ENCODE measurements at places on chromosomes 12 and 14. TPM values are rescaled to one million over a fixed set of nuclear protein-coding genes. Genes with fewer than 3 reads are reported as not detected.

DNA sequence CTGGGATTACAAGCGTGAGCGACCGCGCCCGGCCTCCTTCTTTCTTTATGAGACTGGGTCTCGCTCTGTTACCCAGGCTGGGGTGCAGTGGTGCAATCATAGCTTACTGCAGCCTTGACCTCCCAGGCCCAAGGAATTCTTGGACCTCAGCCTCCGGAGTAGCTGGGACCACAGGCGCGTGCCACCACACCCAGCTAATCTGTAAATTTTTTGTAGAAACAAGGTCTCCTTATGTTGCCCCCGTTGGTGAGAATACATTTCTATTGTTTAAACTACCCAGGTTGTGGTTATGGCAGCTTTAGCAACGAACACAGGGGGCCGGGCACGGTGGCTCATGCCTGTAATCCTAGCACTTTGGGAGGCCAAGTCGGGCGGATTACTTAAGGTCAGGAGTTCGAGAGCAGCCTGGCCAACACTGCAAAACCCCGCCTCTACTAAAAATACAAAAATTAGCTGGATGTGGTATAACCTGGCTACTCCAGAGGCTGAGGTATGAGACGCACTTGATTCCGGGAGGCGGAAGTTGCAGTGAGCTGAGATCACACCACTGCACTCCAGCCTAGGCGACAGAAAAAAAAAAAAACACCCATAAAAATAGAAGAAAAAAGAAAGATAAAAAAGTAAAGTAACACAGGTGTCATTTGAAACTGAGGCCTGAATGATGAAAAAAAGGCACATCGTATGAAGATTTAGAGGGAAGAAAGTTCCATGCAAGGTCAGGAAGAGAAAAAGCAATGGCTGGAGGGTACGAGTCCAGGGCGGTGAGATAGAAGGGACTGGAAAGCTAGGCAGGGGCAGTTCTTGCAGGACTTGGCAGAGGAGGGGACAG, 977 bp upstream of the TMEM120B start:
- no peak for DNase-seq

DNA sequence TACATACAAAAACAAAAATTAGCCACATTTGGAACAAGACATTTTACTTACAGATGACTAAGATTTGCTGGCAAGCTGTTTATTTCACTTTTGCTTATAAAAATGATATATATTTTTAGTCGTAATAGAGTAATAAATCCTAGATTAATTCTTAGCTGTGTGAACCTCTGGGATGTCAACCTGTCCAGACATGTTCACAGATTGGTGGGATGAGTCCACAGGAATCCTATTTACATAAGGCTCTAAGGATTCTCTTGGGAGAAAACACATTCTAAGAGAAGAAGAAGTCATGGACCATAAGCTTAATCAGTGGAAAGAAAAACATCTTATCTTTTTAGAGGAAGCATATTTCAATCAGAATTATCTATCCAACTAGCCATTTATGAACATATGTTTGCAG, 797.4 kb downstream of the C12orf50 start:
- no peak for DNase-seq

DNA sequence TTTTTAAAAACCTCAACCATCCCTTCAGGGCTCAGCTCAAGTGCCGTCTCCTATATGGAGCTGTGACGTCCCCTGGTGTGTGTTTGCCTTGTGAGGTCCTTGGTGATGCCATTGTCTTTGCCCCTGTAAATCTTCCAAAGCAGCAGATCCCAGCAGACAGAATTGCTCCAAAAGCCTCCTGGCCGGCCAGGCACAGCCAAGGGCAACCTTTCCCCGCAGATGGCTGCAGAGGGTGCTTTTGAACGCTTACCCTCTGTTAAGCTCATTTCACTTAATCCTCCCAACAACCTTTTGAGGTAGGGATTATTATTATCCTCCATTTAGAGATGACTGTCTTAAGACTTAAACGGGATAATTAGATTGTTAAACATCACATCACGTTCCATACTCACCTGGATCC, 51.4 kb downstream of the RFX4 start:
- DNase-seq, result no peak

DNA sequence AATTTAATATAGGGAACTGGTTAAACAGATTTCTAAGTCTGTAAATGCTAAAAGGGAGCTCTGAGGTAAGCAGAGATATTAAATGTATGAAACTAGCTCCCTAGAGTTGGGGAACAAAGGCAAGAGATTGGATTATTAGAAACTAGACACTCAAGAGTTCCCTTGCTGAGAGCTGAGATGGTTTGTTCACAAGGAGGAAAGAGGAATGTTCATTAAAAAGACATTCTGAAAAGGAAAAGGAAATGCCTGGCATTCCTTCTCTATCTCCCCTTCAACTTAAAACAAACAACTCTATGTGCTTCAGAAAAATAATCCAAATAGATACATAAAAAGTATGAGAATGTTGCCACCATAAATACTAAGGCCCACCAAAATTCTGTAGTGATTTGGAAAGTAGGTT, 73.7 kb downstream of the GALNT4 start:
- DNase-seq, result no peak

- DNase-seq, result no peak
These were observed 174.3 kb upstream of the PWP1 start for GRCh38 chr12:107511292-107511691.

GRCh38 chr14:104221636-104222369, 83.4 kb downstream of the KIF26A start:
- peak; percentile 61 for DNase-seq

DNA sequence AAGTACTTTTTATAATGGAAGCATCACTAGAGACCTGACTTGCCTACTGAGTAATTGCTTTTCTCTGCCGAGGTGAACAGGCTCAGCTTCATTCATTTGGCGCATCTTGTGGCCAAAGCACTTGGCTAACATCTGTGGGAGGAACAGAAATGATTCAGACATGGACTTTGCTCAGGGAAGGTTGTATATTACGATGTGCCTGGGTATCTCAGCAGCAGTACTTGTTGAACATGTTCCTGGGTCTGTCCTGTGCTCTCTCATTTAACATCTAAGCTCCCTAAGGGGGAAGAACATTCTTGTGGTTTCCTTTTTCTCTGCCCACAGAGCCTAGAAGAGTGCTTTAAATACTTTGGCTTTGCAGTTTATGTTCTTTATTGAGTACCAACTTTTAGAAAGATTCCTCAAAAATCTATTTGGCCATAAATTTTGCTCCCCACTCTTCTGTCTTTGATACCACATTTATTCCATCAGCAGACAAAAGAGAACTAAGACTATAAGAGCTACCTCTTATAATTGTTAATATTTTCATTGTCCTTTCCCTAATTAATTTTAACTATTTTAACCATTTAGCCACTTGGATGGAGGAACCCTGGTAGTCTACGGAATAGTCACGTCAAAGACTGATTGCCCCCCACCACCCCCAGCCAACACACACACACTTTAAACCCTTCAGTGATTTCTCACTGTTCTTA, 101.2 kb upstream of the EGLN3 start:
- DNase-seq, result no peak

DNA sequence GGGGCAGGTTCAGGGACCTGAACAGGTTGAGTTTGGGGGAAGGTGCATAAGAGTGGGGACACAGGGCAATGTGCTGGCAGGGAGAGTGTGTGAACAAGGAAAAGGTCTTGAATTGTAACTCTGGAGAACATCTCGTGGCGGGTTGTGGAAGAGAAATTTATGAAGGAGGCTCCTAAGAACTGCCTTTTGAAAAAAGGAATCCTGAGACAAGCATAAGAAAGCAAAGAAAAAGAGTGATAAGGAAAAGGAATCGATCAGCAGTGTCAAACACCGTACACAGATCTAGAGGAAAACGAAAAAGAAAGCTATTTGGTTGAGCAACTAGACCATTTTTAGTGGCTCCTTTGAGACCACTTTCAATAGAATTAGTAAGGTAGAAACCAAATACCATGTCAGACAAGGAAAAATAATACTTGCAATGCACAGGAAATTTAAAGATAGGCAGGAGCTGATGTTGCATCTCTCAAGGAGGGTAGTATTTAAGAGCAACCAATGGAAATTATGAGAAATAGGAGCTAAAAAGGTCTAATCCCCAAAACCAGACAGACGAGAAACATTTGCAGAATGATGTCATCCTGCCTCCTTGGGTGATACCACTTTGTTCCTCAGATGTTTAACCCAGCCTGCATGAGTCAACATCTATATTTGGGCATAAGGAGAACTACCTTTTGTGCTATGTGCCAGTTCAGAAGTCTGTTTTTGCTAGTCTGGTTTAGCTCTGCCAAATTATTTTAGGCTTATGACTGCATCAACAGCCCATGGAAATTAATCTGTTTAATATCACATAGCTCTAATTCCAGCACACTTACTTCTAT, 64.5 kb upstream of the STK38L start:
- peak; percentile 31 for DNase-seq

DNA sequence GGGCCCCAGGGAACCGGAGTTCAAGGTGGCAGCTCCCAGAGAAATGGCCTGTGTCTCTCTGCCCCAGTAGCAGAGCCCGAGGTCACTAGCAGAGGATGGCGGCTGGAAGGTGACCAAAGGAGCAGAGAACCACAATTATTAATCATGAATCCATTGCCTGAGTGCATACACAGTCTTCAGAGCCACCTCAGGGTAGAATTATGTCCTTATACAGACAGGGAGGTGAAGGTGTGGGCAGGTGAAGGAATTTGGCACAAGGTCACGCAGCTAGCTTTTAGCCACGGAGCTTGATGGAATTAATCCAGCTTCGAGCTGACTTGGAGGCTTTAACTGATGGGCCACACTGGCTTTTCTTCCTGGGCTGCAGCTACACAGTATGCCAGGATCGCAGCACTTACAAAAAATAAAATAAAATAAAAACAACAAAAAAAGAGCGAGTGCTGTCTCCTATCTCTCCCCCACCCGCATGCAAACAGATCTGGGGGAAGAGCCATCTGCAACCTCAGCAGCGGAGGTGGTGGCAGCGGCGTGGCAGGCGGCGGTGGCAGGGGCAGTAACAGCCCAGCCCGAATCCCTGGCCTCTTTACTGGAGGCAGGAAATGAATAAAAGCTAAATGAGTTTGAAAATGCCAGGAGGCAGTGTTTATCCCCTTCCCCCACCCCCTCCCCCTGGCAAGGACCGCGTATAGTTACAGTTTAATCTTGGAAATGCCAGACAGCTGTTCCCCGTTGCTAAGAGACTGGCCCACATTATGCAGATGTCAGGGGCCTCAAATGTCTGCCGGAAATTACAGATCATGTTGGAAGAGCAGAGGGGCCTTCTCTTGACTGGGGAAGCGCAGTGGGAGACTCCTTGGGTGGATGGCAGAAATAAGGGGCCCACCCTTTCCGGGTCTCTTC, 93.5 kb downstream of the LRRC74A start:
- DNase-seq, result no peak

DNA sequence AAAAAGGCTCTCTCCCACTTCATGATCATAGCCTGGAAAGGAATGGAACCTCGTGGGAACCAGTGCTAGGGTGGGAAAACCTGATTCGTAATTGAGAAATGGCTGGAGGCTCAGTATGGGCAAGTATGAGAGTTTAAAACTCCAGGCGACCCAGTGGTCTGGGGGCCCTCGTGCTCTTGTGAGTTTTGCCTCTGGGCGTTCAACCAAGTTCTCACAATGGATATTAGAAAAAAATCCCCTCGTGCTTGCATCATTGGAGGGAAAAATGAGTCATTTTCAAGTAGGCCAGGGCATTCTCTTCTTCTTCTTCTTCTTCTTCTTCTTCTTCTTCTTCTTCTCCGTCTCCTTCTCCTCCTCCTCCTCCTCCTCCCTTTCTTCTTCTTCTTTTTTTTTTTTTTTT, 39.0 kb downstream of the GPR68 start:
- DNase-seq, result no peak

- no peak for DNase-seq
These were observed 24.1 kb downstream of the CEP83 start for GRCh38 chr12:94435511-94435927.

GRCh38 chr12:92582893-92583292, 119.9 kb upstream of the PLEKHG7 start:
- DNase-seq, result no peak

GRCh38 chr12:66352197-66352596, 49.9 kb downstream of the HELB start:
- peak; percentile 29 for DNase-seq

DNA sequence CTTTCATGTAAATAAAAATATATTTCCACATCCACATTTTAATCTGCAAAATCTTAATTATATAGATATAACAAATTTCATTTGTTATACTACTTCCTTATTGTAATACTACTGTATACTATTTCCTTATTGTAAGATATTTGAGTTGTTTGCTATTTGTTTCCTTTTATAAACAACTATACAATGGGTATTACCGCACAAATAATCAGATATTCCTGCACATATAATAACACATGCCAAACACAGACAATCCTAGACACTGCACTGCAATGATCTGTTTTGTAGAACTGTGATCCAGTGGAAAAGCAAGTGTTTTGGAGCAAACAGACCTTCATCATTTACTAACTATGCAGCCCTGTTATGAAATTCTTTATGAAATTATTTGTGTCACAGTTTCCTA, 30.5 kb downstream of the PRKD1 start:
- no peak for DNase-seq

GRCh38 chr12:51059086-51059485, 11.0 kb downstream of the LETMD1 start:
- DNase-seq, result no peak

DNA sequence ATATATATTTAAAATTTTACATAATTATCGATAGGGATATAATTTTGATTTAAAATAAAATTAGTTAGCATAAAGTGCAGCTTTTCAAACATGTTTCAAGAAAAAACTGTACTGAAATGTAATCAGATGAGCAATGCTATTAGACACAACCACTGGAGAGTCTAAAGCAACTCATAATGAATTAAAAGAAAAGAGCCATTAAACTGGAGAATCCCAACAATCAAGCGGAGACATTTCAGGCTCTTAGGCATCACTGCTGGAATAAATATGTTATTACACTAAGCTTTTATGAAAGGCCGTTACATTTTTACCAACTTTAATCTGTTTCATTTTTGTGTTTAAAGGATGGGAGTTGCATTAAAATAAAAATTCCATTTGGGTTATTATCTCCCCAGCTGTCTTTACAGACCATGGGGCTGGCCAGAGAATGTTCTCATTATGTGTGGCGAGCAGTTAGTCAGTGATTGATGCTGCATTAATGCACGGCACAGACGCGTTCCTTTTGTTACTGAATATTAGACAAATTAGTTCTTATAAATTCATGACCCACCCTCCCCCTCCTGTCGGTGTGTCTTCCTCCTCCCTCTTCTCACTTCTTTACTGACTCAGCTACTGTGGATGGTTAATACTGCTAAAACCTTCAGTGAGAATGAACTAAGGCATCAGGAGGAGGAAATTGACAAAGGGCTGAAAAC, 156.8 kb downstream of the PDZRN4 start:
- DNase-seq, result no peak

- no peak for DNase-seq
These were observed 11.1 kb upstream of the METTL17 start for GRCh38 chr14:20978687-20979086.

GRCh38 chr14:100393906-100394732, 71.0 kb downstream of the SLC25A47 start:
- DNase-seq, result no peak

- DNase-seq, result no peak
These were observed 25.7 kb downstream of the C14orf132 start for GRCh38 chr14:96064866-96065265.

GRCh38 chr12:85007836-85008235, 28.2 kb downstream of the TSPAN19 start:
- DNase-seq, result no peak

GRCh38 chr12:109896188-109896587, 3.9 kb upstream of the TCHP start:
- DNase-seq, result no peak

AREL1 gene
- total RNA-seq, result 27.4 TPM

SMIM41 gene
- 19.4 TPM for total RNA-seq

ITGA7 gene
- 30.4 TPM for total RNA-seq

PPP4R4 gene
- total RNA-seq, result 18.4 TPM

MYBPC1 gene
- not detected for total RNA-seq

PRB4 gene
- total RNA-seq, result not detected

CD27 gene
- total RNA-seq, result 3.3 TPM

DAO gene
- total RNA-seq, result not detected

NOXRED1 gene
- total RNA-seq, result 0.31 TPM

TCHP gene
- 18.8 TPM for total RNA-seq

All from upper lobe of left lung (tissue), 6 donors.